Central memory CD8-positive, alpha-beta T cell (primary cell): ENCODE measurements at places on chromosomes 11 and 22.

DNA sequence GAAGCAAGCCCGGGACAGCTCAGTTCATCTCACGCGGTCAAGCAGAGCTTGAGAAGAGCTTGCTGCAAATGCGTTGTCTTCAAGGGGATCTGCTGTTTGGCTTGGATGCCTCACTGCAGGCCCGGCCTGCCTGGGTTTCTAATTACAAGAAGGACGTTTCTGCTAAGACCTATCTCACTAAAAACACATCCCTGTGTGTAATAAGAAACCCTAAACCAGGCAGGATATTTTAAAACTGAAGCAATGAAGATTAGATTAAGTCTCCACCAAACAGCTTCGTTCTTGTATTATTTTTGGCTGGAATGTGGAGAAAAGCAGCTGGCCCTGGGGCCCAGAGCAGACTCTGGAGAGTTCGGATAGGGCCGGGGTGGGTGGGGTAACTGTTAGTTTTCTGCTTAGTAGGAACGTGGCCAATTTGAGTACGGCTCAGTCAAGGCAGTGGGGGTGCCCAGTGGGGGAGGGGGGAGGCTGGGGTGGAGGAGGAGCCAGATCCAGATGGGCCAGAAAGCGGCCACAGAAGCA, 6.0 kb downstream of the PKNOX2 start:
- DNase-seq = no peak
- H3K4me1 ChIP-seq = peaks cover 9% of the 10 kb centered on the region
- H3K36me3 ChIP-seq = no peaks in the 10 kb centered on the region
- peaks cover 99% of the 10 kb centered on the region for H3K27me3 ChIP-seq
- no peak overlapping the region for H3K27ac ChIP-seq
- no peak overlapping the region for H3K4me3 ChIP-seq

DNA sequence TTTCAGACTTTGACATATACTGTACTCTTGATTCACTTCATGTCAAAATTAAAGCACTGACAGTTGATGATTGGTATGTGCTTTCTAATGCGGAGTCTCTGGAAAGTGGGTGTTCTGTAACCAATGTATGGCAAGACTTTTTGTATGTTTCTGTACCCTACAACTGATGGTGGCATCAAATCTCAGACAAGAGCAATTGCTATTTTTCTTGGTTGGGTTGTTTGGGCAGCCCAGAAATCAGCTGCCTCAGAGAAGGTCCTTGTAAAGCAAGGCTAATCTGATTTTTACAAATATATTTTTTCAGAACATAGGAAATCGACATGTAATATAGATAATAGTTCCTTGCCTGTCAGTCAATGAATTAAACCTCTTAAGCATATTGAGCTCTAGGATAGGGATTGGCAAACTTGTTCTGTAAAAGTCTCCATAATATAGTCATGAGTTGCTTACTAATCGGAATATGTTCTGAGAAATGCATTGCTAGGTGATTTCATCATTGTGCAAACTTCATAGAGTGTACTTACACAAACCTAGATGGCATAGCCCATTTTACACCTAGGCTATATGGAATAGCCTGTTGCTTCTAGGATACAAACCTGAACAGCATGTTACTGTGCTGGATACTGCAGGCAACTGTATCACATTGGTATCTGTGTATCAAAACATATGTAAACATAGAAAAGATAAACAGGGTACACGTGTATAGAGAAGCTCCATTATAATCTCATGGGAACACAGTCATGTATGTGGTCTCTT, 10.2 kb upstream of the OOSP4A start:
- peaks cover 60% of the 10 kb centered on the region for H3K27me3 ChIP-seq
- no peaks in the 10 kb centered on the region for H3K4me1 ChIP-seq
- no peak overlapping the region for H3K27ac ChIP-seq
- peaks cover 2% of the 10 kb centered on the region for H3K36me3 ChIP-seq
- DNase-seq = no peak

DNA sequence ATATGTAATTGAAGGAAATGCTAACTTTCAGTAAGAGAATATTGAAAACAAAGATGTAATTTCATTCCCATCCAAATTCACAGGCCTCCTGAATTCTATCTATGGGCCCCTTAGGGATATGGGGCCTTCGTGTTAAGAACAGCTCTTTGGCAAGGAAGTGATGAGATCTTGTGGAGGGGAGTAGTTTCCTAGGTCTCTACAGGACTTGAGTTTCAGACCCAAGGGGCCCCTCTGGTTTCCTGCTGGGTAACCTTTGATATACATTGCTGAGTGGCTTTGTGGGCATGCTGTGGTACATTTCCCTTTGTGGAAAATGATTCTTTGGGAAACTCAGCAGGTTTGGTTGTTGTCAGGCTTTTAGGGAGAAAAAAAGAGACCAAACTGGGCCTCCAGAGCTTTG, 6.2 kb downstream of the STIM1 start:
- peaks cover 84% of the 10 kb centered on the region for H3K4me1 ChIP-seq
- peaks cover 4% of the 10 kb centered on the region for H3K36me3 ChIP-seq
- H3K4me3 ChIP-seq = peak overlapping the region; percentile 98
- H3K27ac ChIP-seq = peak overlapping the region; percentile 71
- DNase-seq = no peak

GRCh38 chr11:11413776-11414175, 60.7 kb upstream of the CSNK2A3 start:
- no peak overlapping the region for H3K27ac ChIP-seq
- no peaks in the 10 kb centered on the region for H3K4me1 ChIP-seq
- no peaks in the 10 kb centered on the region for H3K36me3 ChIP-seq

DNA sequence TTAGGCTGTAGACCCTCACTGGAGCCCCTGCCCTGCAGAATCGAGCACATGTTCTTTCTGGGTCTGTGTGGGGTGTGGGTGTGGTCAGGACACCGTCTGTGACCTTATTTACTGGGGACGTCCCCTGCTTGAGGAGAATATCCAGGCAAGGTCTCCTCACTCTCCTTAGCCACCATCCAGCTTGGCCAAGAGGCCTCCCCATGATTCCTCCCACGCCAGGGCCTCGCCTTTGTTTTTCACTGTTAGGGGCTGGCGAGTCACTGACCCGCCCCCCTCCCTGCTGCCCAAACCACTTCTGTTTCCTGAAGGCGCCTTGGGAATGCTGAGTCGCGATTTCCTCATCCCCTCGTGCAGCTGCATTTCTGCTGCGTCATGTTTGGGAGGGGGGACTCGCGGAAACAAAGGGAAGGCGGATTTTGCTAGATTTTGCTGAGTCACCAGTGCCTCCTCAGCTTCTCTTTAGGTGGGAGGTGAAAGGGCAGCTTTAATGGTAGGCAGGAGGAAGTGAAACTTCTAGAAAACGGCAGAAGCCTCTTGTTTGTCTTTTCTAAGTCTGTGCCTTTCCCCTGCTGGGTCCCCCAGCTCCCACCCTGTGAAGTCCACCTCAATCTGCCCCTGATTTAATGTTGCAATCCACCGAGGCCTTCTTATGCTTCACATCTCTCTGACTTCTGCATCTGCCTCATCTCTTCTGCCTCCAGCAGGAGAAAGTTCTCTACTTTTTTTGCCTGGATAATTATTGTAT, 4.0 kb upstream of the HMOX1 start:
- H3K27me3 ChIP-seq = peaks cover 7% of the 10 kb centered on the region
- no peak overlapping the region for H3K27ac ChIP-seq
- H3K4me1 ChIP-seq = peaks cover 13% of the 10 kb centered on the region
- peaks cover 10% of the 10 kb centered on the region for H3K36me3 ChIP-seq
- H3K4me3 ChIP-seq = no peak overlapping the region

- DNase-seq = peak; percentile 58
- H3K27me3 ChIP-seq = no peaks in the 10 kb centered on the region
Observed at GRCh38 chr11:46119352-46120216, 1.7 kb downstream of the PHF21A start.

DNA sequence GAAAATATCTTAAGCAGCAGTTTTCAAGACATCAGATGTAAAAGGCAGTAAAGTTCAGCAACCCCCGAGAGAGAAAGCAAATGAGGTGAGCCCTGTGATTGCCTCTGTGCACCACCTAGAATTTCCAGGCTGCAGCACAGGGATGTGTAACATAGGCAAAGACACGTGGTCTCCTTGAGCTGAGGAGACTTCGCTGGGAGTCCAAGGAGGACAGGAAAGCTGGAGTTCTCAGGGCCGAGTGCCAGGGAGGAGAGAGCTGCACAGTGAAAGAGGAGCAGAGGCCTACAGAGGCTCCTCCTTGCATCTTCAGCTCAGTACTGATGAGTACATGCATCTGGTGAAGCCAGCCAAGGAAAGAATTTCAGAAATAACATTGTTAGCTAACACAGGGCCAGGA, 17.6 kb upstream of the TOLLIP start:
- no peak overlapping the region for H3K27ac ChIP-seq

- H3K27me3 ChIP-seq = peaks cover 58% of the 10 kb centered on the region
- DNase-seq = no peak
- no peaks in the 10 kb centered on the region for H3K4me1 ChIP-seq
- no peaks in the 10 kb centered on the region for H3K36me3 ChIP-seq
- no peak overlapping the region for H3K4me3 ChIP-seq
- H3K27ac ChIP-seq = no peak overlapping the region
Observed at GRCh38 chr11:13145461-13145860, 132.1 kb upstream of the BMAL1 start.

GRCh38 chr11:119422809-119423508, at the start of gene THY1:
TSS of gene THY1 (minus strand) at chr11:119423172. CDS start at chr11:119420905, 2,267 bp downstream.
- H3K4me1 ChIP-seq = peaks cover 18% of the 10 kb centered on the region
- H3K27me3 ChIP-seq = peaks cover 92% of the 10 kb centered on the region
- DNase-seq = no peak
- peak within 1 kb of the TSS; percentile 46 for H3K4me3 ChIP-seq
- H3K36me3 ChIP-seq = no peaks in the 10 kb centered on the region

GRCh38 chr22:37172266-37173245, 15.5 kb downstream of the C1QTNF6 start:
- peaks cover 73% of the 10 kb centered on the region for H3K4me1 ChIP-seq
- H3K27me3 ChIP-seq = no peaks in the 10 kb centered on the region
- DNase-seq = no peak

DNA sequence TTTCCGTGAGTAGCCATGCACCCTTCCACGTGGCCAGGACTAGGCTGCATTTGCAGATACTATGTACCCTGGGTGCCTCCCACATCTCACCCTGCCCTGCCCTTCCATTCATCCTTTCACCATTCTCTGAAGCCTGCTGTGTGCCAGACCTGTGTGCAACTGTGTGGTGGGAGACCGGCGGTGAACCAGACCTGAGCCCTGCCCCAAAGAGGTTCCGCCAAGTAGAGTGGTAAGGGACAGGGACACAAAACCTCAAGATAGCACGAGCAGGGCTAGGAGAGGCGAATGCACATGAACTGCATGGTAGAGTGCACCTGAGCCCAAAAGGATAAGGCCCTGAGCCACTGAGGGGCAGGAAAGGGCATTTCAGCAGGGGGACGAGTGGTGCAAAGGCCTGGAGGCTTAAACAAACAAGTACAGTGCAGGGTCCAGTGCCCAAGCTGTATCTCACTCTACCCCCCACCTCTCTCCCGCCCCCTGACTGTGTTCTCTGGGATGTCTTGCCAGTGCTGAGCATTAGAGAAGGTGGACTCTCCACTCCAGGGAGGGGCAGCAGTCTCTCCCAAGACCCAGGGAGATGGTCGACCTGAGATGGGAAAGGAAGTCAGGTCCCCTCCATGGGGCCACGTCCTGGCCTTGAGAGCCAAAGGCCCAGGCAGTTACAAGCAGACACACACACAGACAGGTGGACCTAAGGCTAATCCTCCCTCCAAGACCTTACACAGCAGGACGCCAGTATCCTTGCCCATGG, 14.1 kb upstream of the ARAP1 start:
- H3K4me1 ChIP-seq = peaks cover 21% of the 10 kb centered on the region
- H3K4me3 ChIP-seq = no peak overlapping the region
- H3K27me3 ChIP-seq = no peaks in the 10 kb centered on the region
- H3K36me3 ChIP-seq = no peaks in the 10 kb centered on the region
- DNase-seq = no peak
- H3K27ac ChIP-seq = no peak overlapping the region

DNA sequence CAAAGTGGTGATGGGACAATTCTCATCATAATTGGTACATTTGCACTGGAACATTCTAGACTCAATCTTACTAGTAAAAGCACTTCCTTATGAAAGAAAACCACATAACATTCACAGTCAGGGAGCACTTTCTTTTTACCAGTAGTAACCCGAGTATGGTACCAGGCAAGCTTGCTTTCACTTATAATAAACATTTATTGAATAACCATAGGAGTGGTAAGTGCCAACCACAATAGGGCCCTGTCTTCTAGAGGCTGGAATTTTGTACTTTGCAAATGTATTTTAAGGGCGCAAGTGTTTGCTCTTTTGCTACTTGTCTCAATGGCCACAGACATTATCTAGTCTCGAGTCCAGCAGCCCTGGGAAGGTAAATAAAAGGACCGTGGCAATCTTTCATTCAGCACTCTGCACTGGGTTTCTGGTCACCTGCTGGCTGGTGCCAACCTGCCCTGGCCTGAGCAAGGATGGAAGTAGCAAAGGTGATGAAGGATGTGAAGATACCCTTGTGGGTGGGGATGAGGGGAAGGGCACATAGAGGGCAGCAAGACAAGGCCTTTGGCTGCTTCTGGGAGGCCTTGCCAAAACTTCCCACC, 24.2 kb downstream of the C22orf31 start:
- no peak for DNase-seq
- no peaks in the 10 kb centered on the region for H3K36me3 ChIP-seq
- no peak overlapping the region for H3K27ac ChIP-seq
- H3K4me1 ChIP-seq = no peaks in the 10 kb centered on the region
- H3K27me3 ChIP-seq = peaks cover 17% of the 10 kb centered on the region

DNA sequence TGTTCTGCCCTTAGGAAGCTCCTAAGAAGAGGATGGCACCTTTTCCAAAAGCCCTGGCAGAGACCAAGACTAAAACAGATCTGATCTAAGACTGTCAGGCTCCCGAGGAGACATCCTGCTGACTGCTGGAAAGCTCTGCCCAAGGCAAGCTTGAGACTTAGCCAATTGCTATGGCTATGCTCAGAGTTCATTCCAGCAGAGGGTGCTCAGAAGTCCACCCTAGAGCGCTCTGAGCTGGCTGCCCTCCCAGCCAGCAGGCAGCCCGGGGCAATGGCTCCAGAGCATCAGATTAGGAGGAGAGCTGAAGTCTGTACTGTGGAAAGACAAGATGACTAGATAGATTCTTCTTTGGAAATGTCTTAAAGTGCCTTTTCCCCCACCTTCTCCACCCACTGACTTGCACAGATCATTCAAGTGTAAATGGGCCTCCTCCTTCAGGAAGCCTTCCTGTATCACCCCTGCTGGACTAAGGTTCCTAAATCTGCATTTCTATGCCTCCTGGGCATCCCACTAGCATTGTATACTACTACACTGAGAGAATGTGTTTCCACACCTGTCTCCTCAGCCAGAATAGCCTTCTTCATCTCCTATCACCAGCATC, 23.4 kb downstream of the LRRC55 start:
- no peak for DNase-seq
- H3K27me3 ChIP-seq = peaks cover 32% of the 10 kb centered on the region
- H3K4me1 ChIP-seq = no peaks in the 10 kb centered on the region
- H3K36me3 ChIP-seq = no peaks in the 10 kb centered on the region
- H3K4me3 ChIP-seq = no peak overlapping the region

GRCh38 chr11:1371836-1372465, 17.8 kb upstream of the BRSK2 start:
- H3K4me3 ChIP-seq = no peak overlapping the region
- peaks cover 14% of the 10 kb centered on the region for H3K27me3 ChIP-seq
- no peaks in the 10 kb centered on the region for H3K4me1 ChIP-seq
- no peak for DNase-seq
- no peaks in the 10 kb centered on the region for H3K36me3 ChIP-seq
- H3K27ac ChIP-seq = no peak overlapping the region

GRCh38 chr11:134754521-134755198, 342.6 kb upstream of the B3GAT1 start:
- H3K4me3 ChIP-seq = no peak overlapping the region
- no peak for DNase-seq
- no peaks in the 10 kb centered on the region for H3K36me3 ChIP-seq
- H3K27me3 ChIP-seq = peaks cover 65% of the 10 kb centered on the region
- no peaks in the 10 kb centered on the region for H3K4me1 ChIP-seq

- no peak overlapping the region for H3K4me3 ChIP-seq
- peaks cover 56% of the 10 kb centered on the region for H3K4me1 ChIP-seq
- peak overlapping the region; percentile 60 for H3K27ac ChIP-seq
- DNase-seq = no peak
- peaks cover 18% of the 10 kb centered on the region for H3K36me3 ChIP-seq
Observed at GRCh38 chr11:65551572-65552387, 6.4 kb downstream of the LTBP3 start.
